T-helper 17 cell (primary cell): ENCODE measurements at places on chromosomes 16 and 17. TPM values are rescaled to one million over a fixed set of nuclear protein-coding genes. Genes with fewer than 3 reads are reported as not detected.

- no peak for DNase-seq
- peaks cover 5% of the 10 kb centered on the region for H3K36me3 ChIP-seq
- H3K27ac ChIP-seq = no peak overlapping the region
- H3K4me1 ChIP-seq = peaks cover 2% of the 10 kb centered on the region
- peaks cover 44% of the 10 kb centered on the region for H3K27me3 ChIP-seq
- H3K4me3 ChIP-seq = no peak overlapping the region
These were observed 5.5 kb downstream of the KRT40 start for GRCh38 chr17:40978575-40979151.

DNA sequence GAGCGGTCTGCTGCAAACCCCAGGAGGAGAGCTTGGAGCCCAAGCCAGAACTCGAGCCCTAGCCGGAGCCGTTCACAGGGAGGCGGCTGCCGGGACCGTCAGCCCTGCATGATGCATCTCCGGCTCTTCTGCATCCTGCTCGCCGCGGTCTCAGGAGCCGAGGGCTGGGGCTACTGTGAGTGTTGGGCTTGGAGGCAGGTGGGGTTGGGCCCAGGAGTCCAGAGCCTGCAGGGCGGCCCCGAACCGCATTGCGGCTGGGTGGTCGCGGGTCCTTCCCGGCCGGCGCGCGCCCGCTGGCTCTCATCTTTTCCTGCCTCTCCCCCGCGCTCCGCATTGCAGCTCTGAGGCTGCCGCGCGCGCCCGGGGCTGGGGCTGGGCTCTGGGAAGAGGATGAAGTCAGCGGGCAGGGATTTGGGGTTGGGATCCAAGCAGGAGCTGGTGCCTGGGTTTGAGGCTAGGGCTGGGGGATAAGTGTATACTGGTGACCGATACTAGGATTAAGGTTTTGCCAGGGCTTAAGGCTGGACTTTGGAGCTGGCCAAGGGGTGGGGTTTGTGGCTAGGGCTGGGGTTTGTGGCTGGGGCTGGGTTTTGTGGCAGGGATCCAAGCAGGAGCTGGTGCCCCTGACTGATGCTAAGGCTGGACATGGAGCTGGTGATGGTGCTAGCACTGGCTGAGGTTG is 532 bp downstream of the CNTNAP1 start:
- H3K27me3 ChIP-seq = peaks cover 16% of the 10 kb centered on the region
- no peak overlapping the region for H3K27ac ChIP-seq
- peak overlapping the region; percentile 90 for H3K4me3 ChIP-seq

GRCh38 chr16:87445486-87445885 is 47.3 kb downstream of the ZCCHC14 start:
- no peaks in the 10 kb centered on the region for H3K27me3 ChIP-seq
- H3K4me1 ChIP-seq = peaks cover 10% of the 10 kb centered on the region
- DNase-seq = no peak
- no peak overlapping the region for H3K27ac ChIP-seq
- H3K36me3 ChIP-seq = peaks cover 20% of the 10 kb centered on the region
- H3K4me3 ChIP-seq = no peak overlapping the region

Gene ABCC11
- total RNA-seq = not detected

DNA sequence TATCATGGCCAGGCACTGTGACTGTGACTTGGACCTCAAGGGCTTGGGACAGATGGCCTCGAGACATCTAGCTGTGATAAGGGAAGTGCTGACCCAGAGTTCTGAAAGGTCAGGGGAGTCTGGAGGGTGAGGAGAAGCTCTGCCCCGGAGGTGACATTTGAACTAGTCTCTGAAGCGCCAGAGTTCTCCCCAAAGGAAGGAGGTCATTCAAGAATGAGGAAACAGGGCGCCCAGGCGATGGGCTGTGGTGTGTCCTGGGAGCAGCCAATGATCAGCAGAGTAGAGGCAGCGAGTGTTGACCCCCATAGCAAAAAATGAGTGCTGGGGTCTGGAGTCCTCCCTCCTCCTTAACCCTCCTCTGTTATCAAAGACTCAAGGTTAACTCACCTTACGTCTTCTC is 4.9 kb downstream of the STARD3 start:
- H3K4me3 ChIP-seq = no peak overlapping the region
- no peak overlapping the region for H3K27ac ChIP-seq
- H3K36me3 ChIP-seq = peaks cover 2% of the 10 kb centered on the region
- peaks cover 49% of the 10 kb centered on the region for H3K4me1 ChIP-seq
- no peaks in the 10 kb centered on the region for H3K27me3 ChIP-seq

Gene DHRS7C
- total RNA-seq = not detected
